Endothelial cell of coronary artery (primary cell): ENCODE measurements at places on chromosomes 2 and 18. TPM values are rescaled to one million over a fixed set of nuclear protein-coding genes. Genes with fewer than 3 reads are reported as not detected.

The HNRNPA3 gene
- total RNA-seq, result 42.5 and 49.9 TPM in 2 replicates

The SP100 gene
- total RNA-seq, result 103 and 143 TPM in 2 replicates

The DPP4 gene
- 5.0 and 11.3 TPM in 2 replicates for total RNA-seq

The IGFBP5 gene
- 0.45 and 52.9 TPM in 2 replicates for total RNA-seq

The PPP1CB gene
- 124 TPM in 2 replicates for total RNA-seq

The MAIP1 gene
- 20.2 and 21.2 TPM in 2 replicates for total RNA-seq

The RIT2 gene
- total RNA-seq, result not detected in 2 replicates

The POTEF gene
- total RNA-seq, result 0.09 TPM in 2 replicates
